ENCODE measurements at places on chromosomes 7 and 10.

DNA sequence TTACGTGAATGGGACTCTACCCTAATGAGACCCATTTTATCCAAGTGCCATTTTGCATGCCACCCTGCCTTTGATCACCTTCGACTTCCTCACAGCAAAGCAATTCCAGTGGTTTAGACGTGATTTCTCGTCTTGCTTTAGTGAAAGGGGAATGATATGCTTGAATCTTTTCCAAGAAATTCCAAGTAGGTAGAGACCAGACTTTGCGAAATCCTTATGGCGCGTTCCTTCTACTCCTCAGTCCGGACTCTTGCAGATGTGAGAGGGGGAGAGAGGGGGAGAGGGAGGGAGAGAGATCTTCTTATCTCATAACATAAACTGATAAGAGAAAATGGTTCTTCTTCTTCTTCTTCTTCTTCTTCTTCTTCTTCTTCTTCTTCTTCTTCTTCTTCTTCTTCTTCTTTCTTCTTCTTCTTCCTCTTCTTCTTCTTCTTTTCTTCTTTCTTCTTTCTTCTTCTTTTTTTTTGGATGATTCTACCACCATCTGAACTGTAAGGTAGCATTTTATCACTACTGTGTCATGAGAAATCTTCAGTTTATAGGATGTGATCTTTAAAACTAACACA lies 883 bp downstream of the SPAG6 start:
- DNase-seq: no peak

DNA sequence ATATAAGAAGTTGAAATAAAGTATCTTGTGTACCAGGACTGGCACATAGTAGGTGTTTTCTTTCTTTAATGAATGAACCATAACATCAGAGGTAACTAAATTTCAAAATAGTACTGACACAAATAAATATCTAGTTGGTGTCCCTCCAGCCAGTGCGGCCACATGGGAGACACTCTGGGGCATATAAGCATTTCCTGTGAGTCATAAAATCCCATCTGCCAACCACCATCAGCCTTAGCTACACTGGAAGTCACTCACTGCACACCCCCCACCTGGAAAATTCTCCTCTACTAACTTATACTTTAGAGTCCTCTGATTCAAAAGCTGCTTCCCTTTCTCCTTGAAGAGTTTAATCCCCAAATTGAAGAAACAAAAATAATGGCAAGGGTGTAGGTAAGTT lies 32.5 kb downstream of the DYDC1 start:
- no peak for DNase-seq

DNA sequence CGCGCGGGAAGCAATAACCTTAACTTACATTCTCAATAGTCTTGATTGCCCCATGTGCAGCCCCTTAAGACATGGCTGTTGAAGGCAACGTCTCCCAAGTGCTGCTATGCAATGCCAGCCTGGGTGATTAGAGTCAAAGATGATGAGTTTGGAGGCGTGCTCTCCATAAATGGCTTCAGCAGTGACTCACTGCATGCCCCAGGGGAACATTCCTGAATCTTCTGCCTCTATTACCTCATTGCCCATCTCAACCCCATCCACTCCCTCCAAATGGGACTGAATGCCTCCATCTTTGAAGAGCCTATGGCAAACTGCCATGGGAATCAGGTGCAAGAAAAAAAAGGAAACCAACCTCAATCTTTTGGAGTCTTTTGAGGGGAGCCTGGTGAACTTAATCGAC lies 282.8 kb downstream of the SNX10 start:
- no peak for DNase-seq

DNA sequence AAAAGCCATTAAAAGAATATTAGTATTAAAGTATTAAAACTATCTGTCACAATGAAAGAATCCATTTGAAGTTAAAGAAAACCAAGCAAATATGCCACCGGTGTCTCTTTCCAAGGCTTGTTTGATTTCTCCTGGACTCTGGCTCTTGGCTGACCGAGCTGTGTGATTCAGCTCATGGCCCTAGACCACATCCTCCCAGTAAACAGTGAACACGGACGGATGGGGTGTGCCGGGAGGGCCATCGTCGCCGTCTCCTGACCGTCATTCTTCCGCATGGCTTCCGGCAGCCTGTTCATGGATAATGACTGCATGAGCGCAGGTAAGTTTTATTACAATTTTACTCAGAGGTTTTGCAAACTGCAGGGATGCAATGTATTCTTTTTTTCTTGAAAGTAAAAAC lies 218.5 kb downstream of the DNAJB6 start:
- DNase-seq: no peak

DNA sequence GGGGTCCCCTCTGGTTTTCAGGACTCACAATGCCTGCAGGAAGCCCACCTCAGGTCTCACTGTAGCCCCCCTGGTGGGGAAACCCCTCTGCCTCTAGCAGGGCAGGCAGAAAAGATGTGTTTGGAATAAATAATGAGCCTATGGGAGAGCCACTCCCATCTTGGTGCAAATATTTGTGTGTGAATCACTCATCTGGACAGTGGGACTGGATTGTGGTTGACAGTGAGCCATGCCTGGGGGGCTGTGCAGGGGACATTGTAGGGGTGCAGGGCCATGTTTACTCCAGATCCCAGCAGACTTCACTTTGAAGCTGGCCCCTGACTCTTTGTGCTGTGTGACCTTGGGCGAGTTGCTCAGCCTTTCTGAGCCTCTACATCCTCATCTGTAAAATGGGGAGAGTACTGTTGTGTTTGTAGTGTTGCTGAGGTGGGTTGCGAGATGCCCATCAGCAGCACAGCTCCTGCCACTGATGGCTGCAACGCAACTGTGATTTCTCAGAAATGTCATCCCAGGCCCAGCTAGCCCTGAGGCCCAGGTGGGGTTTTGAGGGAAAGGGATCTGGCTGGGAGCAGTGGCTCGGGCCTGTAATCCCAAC lies 20.7 kb downstream of the GTF2IRD1 start:
- no peak for DNase-seq

GRCh38 chr7:27110186-27111031 lies 7.9 kb upstream of the HOXA2 start:
- DNase-seq: no peak

- no peak for DNase-seq
Measured at GRCh38 chr7:22001345-22002004, 55.8 kb upstream of the CDCA7L start.

GRCh38 chr10:76176166-76176550 lies 744.7 kb downstream of the LRMDA start:
- DNase-seq: no peak

- no peak for DNase-seq
Measured at GRCh38 chr10:30454744-30455510, 20.9 kb downstream of the MAP3K8 start.

DNA sequence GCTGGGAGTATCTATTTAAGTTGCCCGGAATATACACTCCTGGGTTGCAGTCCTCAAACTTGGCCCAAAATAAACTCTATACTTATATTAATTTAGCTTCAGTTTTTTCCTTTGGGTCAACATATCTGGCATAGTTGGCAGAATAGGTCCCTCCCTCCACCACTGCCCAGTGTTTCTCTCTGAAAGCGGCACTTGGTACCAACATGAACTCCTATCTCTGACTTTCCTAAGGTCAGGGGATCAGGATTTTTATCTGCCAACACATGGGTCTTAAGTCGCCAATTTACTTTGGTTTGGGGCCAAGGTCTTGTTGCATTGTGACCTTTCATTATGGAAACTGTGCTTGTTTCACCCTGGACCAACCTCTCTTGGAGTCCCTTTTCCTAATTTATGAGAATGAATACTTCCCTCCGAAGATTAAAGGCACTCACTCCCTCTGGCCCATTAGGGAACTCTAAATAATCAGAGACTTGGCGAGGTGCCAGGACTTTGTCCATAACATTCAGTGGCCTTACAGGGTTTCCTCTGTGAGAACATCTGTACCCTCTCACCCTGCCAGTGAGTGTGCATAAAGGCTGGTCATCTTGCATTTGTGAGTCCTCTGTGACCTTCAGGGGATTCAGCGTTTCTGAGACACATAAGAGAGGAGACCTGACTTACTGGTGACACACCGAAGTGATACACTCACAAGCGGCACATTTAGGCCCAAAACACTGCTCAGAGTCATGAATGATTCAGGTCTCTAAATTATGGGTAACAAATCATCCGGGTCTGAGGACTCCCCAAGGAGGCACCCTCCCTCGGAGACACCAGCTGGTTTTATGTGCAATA lies 19.7 kb upstream of the FKBP9 start:
- DNase-seq: no peak

- no peak for DNase-seq
Measured at GRCh38 chr7:29609162-29610037, 45.8 kb downstream of the PRR15 start.

- no peak for DNase-seq
Measured at GRCh38 chr10:78894841-78895195, 173.9 kb upstream of the ZMIZ1 start.

Measured in stimulated activated CD8-positive, alpha-beta memory T cell treated with anti-CD3 and anti-CD28 coated beads, Interleukin-7, amount 100 ng/mL, for 24 hours (primary cell).